ENCODE measurements at places on chromosomes 1 and 21.

GRCh38 chr1:62900566-62900965 lies 116.6 kb downstream of the ATG4C start:
- no peak for DNase-seq

- DNase-seq = no peak
These were observed 1.7 kb upstream of the TMEM240 start for GRCh38 chr1:1541956-1542765.

DNA sequence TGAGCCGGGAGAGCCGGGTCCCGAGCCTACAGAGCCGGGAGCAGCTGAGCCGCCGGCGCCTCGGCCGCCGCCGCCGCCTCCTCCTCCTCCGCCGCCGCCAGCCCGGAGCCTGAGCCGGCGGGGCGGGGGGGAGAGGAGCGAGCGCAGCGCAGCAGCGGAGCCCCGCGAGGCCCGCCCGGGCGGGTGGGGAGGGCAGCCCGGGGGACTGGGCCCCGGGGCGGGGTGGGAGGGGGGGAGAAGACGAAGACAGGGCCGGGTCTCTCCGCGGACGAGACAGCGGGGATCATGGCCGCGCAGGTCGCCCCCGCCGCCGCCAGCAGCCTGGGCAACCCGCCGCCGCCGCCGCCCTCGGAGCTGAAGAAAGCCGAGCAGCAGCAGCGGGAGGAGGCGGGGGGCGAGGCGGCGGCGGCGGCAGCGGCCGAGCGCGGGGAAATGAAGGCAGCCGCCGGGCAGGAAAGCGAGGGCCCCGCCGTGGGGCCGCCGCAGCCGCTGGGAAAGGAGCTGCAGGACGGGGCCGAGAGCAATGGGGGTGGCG lies 371 bp downstream of the ARID1A start:
- peak; percentile 31 for DNase-seq

DNA sequence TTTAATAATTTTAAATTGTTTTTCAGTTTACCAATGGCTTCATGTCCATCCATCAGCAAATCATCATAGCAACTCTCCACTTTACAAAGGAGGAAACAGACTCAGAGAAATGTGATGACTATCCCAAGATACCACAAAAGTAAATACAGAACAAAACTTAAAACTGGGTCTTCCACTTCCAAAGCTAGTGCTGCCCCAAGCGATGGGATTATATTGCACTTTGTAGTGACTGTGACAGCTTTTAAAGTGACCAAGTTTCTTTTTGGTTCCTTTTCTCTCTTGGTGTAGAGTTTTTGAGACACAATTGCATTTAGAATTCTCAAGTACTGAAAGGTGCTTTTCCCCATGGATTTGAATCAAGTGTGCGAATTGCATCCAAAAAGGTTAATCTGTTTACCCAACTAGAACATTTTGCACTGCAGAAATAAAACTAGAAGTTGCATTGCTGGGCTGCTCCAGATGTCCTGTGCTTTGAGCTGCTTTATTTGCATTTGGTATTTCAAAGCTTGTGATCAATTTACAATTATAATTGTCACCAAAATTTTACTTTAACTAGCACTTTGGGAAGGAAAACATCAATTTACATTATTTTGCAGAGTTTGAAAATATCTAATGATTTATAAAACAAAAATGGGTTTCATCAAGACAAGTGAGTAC lies 320.2 kb downstream of the PDE4B start:
- no peak for DNase-seq

DNA sequence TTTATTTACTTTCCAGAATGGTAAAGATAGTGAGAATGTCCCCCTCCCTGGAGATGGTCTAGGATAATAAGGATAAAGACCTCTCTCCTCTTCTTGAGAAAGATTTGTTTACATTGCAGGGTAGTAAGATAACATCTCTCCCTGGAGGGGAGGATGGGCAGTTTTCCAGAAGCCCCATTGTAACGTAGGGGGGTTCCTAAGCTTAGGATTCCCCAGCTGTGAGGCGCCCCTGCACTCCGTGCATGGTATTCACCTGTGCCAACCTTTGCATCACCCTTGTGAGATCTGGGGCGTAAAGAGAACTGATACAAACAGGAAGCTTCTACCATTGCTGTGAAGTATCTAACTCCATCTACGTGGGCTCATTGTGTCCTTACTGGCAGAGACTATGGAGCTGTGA lies 148.7 kb upstream of the DNAH14 start:
- no peak for DNase-seq

GRCh38 chr1:29800522-29800956 lies 564.2 kb downstream of the PTPRU start:
- no peak for DNase-seq

- DNase-seq = no peak
These were observed 16.5 kb downstream of the KRTAP19-1 start for GRCh38 chr21:30463713-30464112.

- DNase-seq = no peak
These were observed 8.7 kb downstream of the ITSN1 start for GRCh38 chr21:33650929-33651509.

GRCh38 chr1:59685666-59686065 lies 129.1 kb upstream of the HOOK1 start:
- no peak for DNase-seq

- DNase-seq = no peak
These were observed 665.8 kb upstream of the CAMK1G start for GRCh38 chr1:208917723-208918122.
